ENCODE measurements at places on chromosomes 2 and 18.

GRCh38 chr2:64493788-64494187, 30.3 kb upstream of the AFTPH start:
- DNase-seq: no peak

- no peak for DNase-seq
Measured at GRCh38 chr2:88955607-88956006, 264.1 kb downstream of the RPIA start.

DNA sequence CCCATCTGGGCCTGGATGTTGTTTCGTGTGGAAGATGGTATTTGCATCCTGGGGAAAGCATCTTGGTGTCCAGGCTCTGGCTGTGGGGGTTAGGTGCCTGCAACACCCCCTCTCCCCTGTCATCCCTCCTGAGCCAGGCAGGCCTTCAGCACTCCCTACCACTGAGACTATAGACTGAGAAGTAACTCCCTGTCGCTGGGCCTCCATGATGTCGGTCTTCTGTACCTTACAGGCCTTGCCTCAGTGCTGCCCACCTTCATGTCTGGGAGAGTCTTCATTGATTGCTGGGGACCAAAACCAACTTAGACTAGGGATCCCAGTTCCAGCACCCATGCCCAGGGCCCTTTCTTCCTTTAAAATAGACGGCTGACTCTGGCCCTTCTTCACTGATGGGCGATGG, 33.1 kb upstream of the DNMT3A start:
- DNase-seq: no peak

DNA sequence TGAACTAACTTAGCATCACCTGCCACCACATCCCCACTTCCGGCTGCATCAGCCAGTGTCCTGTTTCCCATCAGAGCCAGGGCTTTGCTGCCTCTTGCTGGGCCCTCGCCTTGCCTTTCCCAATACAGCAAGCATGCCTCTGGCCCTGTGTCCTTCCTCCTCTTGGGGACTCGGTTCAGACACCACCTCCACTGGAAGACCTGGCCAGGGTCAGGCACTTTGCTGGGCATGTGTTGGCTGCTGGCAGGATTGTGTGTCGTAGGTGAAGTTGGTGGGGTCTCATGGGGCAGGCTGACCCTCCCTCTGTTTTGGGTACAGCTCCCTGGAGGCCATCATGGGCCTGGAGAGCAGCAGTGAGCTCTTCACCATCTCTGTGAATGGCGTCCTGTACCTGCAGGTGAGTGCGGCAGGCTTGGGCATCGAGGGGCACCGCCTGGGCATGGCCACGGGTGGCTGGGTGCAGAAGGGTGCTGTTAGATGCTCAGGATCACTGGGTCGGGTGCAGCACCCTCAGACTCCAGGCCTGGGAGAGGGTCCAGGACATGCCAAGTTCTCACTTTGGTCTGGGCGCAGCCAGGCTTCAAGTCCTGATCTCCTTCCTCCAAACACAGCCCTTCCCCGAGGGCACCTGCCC, 6.6 kb downstream of the ERFE start:
- DNase-seq: no peak

GRCh38 chr2:145725876-145726275, 1206.0 kb upstream of the ZEB2 start:
- DNase-seq: no peak
